ENCODE measurements at places on chromosomes 3 and 15.

- DNase-seq: no peak
Measured at GRCh38 chr3:167813169-167814123, 77.9 kb downstream of the SERPINI1 start.

GRCh38 chr3:31829826-31830426, 151.1 kb downstream of the OSBPL10 start:
- no peak for DNase-seq

DNA sequence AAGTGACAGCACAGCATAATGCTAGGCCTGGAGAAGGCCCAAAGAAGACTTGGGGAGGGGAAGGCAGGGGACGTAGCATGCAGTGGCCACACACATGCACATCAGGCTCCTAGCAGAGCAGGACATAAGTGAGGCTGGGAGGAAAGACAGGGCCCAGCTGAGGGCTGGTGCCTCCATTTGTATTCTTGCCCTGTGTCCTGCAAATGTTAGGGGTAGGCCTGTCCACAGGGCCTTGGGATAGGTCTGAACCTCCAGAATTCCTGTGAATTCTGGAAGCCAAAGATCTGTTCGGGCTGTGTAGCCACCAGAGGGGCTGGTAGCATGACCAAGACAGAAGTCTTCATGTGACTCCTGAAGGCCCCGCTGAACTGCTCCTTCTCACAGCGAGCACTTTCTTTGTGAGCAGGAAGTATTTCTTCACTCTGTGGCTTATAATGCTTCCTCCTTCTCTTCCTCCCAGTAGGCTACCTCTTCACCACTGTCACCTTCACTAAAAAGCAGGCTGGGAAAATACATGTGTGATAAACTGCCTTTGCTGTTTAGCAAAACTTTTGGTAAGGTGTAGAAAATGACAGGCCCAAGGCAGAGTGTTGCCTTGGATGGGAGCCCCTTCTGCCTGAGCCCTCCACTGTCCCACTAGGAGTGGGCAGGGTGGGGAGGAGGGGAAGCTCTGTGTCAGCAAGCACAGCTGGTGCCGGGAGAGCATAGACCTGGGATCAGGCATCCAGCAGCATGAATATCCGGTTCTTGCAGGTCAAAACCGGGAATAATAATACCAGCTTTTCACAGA, 8.4 kb downstream of the CERS3 start:
- no peak for DNase-seq

- DNase-seq: no peak
Measured at GRCh38 chr3:31760654-31761053, 220.4 kb downstream of the OSBPL10 start.

- no peak for DNase-seq
Measured at GRCh38 chr3:159987291-159987711, 1.3 kb upstream of the IL12A start.

- DNase-seq: no peak
Measured at GRCh38 chr15:63035253-63035652, 7.3 kb upstream of the TPM1 start.

GRCh38 chr3:184585545-184585944, 24.0 kb downstream of the EPHB3 start:
- DNase-seq: no peak

DNA sequence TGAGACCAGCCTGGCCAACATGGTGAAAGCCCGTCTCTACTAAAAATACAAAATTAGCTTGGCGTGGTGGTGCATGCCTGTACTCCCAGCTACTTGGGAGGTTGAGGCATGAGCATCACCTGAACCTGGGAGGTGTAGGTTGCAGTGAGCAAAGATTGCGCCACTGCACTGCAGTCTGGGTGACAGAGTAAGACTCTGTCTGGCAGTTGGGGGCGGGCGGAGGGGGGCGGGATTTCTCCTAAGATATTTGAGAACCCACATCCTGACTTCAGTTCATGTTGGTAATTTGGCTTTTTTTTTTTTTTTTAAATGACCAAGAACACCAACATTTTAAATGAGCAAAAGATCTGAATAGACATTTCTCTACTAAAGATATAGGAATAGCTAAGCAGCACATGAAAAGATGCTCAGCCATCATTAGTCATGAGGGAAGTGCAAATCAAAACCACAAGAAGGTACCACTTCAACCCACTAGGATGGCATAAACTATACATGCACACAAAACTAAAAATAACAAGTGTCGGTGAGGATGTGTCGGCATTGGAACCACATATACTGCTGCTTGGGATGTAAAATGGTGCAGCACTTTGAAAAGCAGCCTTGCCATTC, 75.6 kb upstream of the LMOD3 start:
- no peak for DNase-seq

DNA sequence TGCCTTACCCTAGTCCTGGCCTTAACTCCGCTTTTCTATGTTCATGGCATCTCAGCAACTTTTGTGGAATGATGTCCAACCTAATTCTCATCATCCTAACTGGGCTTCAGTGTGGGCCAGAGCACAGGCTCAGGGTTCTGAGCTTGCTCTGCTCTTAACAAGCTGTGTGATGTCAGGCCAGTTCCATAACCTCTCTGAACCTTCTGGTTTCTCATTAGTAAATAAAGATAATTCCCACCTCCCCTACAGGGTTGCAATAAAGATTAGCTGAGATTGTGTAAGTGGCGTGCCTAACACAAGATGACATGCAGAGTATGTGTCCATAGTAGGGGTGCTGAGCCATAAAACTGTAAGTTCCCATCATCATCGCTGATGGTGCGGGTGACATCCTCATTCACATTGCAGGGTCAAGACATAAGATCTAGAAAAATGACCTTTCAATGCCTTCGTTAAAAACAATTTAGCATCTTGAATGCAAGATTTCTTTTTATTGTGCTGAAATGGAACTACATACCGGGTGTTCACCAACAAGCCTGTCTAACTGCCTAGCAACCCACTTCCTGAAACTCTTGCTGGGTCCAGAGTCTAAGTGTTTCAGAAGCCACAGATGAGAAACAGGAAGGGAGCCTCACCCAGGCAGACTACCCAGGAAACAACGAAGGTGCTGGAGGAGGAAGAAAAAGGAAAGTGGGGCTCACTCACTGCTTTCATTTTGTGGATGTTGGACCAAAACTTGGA, 36.2 kb downstream of the CDCP1 start:
- no peak for DNase-seq

DNA sequence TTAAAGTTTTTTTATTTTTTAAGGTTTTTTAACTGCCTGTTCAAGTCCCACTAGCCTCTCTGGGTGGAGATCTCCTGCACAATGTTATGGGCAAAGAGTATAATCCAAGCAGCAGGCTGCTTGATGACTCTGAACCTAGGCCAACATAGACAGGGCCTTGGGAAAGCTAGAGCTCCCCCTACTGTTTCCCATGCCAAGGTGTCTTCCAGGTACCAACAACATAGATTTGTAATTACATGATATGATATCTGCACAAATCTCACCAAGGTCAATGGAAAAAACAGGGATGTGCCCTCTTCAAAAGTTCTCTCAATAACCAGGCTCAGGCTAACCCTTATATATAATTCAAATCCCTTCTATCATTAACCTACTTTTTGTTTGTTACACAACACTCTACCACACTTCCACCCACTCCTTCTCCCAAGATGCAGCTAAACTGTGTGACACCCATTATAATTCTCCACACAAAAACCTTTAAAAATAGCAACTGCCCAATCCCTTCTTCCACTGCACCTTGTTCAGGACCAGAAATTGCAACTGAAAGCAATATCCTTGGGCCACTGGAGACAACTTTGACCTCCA, 43.8 kb downstream of the RBM15B start:
- DNase-seq: no peak

DNA sequence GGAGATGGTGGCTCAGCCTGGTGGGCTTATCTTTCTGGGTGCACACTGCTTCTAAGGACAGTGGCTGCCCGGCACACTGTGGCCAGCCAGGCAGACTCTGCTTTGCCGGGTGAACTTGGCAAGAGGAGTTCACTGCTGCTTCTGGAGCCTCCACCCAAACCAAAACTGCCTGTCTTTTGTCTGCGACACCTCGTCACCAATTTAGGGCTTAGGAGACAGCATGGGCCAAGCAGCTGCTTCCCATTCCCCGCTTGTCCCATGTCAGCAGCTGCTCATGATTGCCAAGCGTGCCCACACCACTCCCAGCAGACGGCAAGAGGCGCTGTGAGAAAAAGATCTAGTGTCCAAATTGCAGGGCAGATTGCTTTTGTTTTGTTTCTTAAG, 57.3 kb downstream of the LSM3 start:
- no peak for DNase-seq

- DNase-seq: no peak
Measured at GRCh38 chr3:139559541-139559940, 20.0 kb upstream of the RBP1 start.

- DNase-seq: no peak
Measured at GRCh38 chr15:69906256-69907185, 191.2 kb downstream of the TLE3 start.

- no peak for DNase-seq
Measured at GRCh38 chr3:145704020-145704419, 457.0 kb downstream of the PLOD2 start.

DNA sequence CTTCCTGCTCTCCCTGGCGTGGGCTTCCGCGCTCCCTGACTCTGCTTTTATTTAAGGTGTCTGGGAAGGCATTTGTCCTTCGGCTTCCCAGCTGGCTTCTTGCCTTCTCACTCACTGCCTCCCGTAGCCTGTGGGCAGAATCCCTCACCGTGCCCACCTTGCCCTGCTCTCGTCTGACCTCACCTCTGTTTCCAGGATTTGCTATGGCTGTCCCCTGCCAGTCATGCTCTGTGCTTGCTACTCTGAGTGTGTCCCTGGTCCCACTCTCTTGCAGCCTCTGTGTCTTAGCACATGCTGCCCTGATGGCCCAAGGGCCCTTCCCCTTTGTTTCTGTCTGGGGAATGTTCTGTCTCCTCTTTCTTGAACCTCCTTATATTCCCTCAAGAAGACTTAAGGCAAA, 26.2 kb downstream of the LPP start:
- DNase-seq: no peak

- no peak for DNase-seq
Measured at GRCh38 chr3:39752019-39752637, 57.3 kb upstream of the MYRIP start.

DNA sequence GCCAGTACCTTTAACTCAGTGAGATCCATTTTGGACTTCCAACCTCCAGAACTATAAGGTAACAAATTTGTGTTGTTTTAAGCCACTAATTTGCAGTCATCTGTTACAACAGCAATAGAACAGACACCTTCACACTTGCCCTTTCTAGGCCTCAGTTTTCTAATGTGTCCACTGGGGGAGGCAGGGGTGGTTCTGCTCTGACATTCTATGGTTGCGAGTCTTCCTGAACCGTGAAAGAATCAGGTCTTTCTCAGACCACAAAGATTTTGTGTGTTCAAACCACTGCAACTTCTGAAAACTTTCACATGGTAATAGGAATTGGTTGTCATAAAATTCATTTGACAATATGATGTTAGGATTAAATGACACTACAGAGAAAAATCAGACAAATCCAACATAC, 26.8 kb upstream of the CSTA start:
- DNase-seq: no peak

GRCh38 chr15:47983533-47983932, 137.3 kb upstream of the SLC24A5 start:
- no peak for DNase-seq

DNA sequence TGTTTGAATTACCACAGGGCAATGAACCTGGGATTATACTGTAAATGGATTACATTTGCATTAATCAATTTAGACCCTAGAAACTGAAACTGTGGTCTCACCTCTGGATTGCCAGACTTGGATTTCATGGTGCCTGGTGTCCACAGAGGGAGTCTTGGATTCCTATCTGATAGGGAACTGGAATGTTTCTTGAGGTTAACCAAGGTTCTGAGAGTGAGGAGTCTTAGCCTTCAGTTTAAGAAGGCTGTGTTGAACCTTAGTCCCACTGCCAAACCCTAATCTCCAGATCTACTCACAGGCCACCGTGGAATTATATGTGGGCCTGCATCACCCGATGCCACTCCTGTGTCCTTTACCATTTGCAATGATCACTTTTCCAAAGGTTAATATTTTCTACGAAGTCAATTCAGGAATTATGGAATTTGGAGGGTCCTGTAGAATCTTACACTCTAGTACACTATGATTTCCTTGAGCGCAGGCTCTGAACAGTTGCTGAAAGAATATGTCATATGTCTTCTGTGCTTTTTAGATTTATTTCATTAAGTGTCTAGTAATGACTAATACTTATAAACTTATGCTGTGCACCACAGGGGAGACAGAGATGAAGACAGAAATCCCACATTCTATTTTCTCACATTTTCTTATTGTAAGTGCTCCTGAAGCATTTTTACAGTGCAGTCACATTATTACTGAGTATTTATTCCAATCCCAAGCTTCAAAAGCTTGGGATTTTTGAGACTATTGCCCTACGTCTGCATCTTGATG, 87.9 kb downstream of the EFL1 start:
- DNase-seq: no peak

DNA sequence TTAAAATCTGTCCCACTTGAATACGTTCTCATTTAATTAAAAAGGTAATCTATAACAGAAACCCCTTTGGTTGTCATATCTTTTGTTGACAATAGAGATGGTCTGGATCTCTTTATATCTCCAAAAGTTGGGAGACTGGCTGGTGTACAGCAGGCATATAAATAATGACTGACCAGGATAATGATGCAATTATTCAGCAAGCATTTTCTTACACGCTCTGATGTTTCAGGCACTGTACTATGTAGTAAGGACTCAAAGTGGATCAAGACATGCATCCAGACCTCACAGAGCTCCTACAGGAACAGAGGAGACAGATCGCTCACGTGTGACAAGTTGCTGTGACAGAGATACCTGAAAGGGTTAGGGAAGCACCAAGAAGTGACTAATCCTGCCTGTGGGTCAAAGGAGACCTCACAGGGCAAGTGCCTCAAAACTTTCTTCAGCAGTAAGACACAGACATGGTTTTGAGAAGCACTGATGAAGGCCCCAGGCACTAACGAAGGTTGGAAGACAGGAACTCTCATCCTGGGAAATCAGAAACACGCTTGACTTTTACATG, 25.7 kb downstream of the VPS39 start:
- no peak for DNase-seq

- no peak for DNase-seq
Measured at GRCh38 chr15:29631076-29632070, 190.9 kb downstream of the TJP1 start.

DNA sequence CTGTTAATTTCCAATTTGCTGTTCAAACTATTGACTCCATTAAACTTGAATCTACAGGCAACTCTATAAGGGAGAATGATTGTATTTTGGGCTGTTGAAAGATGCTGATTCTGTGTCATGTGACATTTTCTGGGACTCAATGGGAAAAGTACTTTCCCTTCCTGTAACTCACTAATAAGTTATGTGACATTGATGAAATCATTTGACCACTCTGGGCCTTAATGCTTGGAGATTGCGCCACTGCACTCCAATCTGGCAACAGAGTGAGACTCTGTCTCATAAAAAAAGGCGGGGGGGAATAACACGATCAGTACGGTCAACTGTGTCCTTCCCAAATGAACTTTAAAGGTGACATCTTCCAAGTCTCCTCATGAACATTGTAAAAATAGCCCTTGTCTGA, 215.2 kb upstream of the SGO1 start:
- no peak for DNase-seq

DNA sequence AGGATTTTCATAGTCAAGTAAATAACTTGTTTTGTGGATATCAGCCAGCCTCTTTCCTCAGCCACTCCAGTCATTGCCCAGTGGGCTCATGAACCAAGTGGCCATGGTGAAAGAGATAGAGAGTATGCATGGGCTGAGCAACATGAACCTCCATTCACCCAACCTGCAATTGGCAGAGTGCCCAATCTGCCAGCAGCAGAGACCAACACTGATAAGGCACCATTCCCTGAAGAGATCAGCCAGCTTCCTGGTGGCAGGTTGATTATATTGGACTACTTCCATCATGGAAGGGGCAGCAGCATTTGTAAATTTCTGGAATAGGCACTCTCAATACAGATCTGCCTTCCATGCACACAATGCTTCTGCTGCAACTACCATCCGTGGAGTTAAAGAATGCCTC, 10.3 kb upstream of the MCF2L2 start:
- no peak for DNase-seq
